ENCODE measurements at places on chromosomes 13 and 19. TPM values are rescaled to one million over a fixed set of nuclear protein-coding genes. Genes with fewer than 3 reads are reported as not detected.

PLPP2 gene
- total RNA-seq = 82.6 TPM

CACTIN gene
- total RNA-seq = 47.4 TPM

CGB3 gene
- total RNA-seq = not detected

WDR87 gene
- total RNA-seq = not detected

RFPL4A gene
- not detected for total RNA-seq

NLRP4 gene
- total RNA-seq = 0.19 TPM

PROSER3 gene
- total RNA-seq = 14.7 TPM

DNA sequence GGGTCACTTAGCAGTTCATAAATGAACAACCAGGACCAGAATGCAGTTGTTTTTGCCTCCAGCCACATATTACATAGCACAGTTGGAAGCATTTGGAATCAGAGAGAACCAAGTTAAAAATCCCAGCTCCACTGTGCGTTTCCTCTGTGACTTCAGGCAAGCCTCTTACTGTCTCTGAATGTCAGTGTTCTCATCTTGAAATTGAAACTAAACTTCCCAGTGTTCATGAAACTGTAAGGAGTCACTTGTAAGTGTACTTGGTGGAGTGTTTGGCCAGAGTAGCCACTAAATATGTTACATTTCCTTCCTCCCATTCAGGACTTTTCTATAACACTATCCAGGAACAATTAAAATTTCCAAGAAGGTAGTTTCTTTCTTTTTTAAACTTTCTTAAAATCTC, 276.8 kb downstream of the KCNRG start:
- DNase-seq = no peak

DNA sequence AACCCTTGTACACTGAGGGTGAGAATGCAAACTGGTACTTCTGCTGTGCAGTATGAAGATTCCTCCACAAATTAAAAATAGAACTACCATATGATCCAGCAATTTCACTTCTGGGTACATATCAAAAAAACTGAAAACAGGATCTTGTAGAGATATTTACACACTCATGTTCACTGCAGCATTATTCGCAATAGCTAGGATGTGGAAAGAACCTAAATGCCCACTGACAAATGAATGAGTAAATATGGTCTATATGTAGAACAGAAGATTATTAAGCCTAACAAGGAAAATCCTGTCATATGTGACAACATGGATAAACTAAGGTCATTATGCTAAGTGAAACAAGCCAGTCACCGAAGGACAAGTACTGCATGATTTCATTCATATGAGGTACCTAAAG, 304.7 kb downstream of the ENOX1 start:
- DNase-seq = no peak

DNA sequence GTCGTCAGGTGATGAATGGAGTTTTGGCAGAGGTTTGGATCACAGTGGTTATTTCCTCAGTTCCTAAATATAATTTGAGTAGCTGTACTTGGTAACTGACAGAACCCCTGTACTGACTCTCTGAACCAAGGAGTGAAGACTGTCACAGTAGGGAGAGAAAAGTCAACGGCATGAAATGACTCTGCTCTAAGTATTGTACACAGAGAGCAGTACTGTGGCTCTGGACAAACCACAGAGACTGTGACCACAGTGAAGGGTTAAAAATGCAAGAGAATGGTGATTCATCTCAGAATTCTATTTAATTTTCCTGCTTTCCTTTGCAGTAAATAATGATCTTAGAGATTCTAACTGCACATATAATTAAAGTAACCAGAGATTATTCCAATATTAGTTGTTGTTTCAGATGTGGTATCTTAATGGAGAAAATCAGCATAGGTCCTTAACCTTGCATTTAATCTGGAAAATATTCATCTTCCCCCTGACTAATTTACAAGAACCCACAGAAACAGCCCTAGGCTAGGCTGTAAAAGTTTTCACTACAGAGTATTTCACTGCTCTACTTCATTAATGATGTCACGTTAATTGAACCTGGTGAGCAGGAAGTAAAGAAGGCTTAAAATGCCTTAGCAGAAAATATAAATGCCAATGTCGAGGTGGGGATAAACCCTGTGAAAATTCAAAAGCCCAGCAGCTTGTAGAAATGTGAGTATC, 221.9 kb downstream of the LIG4 start:
- no peak for DNase-seq

DNA sequence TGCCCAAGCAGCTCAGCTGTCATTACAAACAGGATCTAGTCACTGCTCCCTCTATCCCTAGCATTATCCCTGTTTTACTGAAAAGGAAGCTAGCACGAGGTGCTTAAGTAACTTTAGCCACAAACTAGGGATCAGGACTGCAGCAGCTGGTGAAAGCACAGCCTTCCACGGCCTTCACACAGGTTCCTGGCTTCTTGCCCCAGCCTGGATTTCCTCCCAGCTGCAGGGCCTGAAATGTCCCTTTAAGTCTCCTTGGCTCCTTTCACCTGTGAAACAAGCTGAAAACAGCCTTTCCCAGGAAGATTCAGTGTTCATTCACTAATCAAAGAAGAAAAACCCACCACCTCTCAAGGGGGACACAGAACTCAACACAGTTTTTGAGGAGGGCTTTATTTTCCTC, 754.5 kb downstream of the DIAPH3 start:
- peak; percentile 48 for DNase-seq

DNA sequence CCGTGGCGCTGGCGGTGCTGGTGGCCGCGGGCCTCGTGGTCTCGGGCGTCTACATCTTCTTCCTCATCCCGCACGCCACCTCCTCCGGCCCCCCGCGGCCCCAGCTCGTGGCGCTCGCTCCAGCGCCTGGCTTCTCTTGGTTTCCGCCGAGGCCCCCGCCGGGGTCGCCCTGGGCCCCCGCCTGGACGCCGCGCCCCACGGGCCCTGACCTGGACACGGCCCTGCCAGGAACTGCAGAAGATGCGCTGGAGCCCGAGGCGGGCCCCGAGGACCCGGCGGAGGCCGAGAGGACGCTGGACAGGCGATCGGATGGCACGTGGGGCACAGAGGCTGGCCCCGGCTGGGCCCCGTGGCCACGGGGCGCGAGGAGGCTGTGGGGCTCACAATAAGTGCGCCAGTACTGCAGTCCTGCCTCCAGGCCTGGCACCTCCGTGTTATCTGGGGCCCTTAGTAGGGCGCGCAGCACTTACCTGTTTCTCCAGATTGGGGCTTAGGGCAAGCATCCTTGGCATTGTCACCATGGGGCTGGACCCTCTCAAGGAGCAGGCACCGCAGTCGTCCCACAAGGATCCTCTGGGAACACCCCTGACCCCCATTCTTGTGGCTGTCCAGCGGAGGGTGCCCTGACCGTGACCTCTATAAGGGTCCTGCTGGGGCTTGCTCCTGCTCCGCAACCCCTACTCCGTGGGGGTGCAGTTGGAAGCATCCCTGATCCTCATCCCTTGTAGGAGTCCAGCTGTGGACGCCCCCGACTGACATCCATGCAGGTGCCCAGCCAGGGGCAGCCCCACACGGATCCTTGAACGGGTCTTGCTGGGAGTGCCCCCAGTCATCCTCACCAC, 1.5 kb downstream of the RNF225 start:
- peak; percentile 17 for DNase-seq

DNA sequence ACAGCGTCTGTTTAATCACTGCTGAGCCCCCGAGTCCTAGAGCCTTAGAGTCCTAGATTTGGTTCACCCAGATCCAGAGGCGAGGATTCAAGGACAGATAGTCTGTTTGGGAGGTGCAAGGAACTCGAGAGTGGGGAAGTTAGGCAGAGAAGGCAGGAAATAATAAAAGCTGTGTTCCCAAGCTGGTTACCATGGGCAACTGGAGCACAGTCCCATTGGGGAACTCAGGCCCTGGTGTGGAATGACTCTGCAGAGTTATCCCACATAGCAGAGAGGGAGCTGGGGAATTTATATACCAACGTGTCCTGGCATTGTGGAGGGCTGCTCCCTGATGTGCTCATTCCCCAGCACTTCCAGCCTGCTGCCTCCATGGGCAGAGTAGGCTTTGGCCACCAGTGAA, 9.7 kb downstream of the IGSF23 start:
- no peak for DNase-seq

DNA sequence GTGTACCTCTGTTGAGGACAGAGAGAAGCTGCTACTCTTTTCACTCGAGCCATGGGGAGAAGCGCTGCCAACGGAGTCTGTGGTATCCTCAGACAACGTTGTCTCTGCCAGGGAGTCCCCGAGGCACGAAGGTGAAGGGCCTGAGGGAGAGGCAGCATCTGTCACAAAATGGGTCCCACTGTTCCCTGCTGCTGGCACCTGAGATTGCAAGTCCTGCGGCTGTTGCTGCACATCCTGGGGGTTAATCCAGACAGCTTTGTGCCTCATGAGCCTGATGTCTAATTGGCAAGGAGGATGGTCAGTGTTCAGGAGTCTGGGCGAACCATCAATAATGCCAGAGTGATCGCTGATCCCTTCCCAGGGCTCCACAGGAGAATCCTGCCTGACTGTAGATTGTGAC, 15.0 kb downstream of the RUBCNL start:
- DNase-seq = no peak

DNA sequence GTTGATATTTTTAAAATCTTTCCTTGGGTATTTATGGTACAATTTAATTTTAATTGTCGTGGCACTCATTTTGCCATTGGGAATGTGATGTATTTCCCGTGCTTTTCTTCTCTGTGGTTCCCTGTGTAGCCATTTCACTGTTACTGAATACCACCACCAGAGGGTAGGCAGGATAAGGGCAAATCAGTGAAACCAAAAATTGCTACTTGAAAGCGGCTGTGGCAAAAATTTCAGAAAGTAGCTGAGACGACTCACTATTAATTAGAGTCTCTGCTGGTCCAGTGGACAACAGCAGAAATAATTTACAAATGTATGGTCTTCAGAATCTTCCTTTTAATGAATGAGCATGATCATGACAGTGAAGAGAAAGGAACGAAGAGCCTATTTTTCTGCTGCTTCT, 34.4 kb upstream of the MIR17HG start:
- peak; percentile 66 for DNase-seq

DNA sequence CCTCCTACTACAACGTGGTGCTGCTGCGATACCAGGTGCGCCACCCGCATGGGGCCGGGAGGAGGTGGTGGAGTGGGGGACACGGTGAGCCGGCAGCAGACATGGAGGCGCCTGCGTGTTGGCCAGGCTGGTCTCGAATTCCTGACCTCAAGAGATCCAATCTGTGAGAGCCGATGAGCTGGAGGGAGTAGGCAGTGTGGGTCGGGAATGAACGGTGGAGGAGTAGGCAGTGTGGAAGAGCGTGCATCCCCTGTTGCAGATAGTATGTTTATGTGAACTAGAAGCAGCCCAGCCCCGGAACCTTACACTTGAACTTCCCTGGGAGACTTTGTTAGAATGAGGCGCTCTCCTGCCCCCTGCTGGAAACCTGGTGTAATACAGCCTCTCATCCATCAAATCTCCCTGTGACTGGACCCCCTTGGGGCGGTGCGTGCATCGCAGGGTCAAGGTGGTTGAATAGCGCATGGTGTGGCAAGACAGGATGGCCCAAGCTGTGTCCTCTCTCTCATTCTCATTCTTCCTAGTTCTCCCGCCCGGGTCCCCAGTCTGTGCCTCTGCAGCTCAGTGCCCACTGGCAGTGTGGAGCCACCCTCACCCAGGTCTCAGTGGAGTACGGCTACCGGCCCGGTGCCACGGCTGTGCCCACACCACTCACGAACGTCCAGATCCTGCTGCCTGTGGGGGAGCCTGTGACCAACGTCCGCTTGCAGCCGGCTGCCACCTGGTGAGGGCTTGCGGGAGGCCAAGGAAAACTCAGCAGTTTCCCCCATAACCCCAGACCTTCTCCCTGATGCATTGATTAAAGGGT, 10.5 kb upstream of the B3GNT3 start:
- peak; percentile 94 for DNase-seq

DNA sequence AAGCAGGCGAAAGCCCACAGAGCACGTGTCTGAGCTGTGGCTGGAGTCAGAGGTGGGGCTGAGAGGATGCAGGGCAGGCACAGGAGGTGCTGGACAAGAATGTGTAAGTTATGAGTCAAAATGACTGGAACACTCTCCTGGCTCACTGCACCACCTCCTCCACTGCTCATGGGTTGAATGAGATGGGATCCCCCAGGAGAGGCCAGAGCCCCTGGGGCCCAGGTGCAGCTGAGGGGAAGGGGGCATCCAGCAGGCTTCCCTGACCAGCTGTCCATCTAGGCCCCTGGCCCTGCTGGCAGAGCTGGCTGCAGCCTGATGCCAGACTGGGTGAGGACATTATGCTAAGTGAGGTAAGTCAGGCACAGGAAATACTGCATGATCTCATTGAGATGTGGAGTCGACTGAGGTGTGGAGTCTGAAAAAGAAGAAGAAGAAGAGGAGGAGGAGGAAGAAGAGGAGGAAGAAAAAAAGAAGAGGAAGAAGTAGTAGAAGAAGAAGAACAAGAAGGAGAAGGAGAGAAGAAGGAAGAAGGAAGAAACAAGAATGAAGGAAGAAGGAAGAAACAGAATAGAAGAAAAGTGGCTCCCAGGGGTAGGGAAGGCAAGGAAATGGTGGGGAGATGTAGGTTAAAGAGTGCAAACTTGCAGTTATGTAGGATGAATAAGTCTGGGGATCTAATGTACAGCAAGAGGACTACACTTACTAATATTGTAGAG, 747.4 kb downstream of the UQCRFS1 start:
- no peak for DNase-seq

DNA sequence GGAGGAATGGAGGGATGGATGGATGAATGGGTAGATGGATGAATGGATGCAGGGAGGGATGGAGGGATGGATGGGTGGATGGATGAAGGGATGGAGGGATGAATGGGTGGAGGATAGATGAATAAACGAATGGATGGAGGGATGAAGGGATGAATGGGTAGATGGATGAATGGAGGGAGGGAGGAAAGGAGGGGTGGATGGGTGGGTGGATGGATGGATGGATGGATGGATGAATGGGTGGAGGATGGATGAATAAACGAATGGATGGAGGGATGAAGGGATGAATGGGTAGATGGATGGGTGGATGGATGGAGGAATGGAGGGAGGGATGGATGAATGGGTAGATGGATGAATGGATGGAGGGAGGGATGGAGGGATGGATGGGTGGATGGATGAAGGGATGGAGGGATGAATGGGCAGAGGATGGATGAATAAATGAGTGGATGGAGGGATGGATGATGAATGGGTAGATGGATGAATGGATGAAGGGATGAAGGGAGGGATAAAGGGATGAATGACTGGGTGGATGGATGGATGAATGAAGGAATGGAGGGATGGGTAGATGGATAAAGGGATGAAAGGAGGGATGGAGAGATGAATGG, 33.0 kb upstream of the TPM4 start:
- no peak for DNase-seq

- peak; percentile 60 for DNase-seq
These were observed 7.2 kb downstream of the GARRE1 start for GRCh38 chr19:34261334-34262109.

GRCh38 chr19:42926781-42927180, 9.1 kb upstream of the PSG6 start:
- no peak for DNase-seq

- DNase-seq = no peak
These were observed 3.1 kb downstream of the ADAT3 start for GRCh38 chr19:1908364-1908678.
